SK-MEL-5 (cell line): ENCODE measurements at places on chromosomes 3 and 15. TPM values are rescaled to one million over a fixed set of nuclear protein-coding genes. Genes with fewer than 3 reads are reported as not detected.

GRCh38 chr3:157335233-157336076 lies 101.2 kb upstream of the PTX3 start:
- DNase-seq, result peak; percentile 86

GRCh38 chr15:80550908-80551260 lies 144.2 kb upstream of the ABHD17C start:
- no peak for DNase-seq

GRCh38 chr3:86990012-86990733 lies 776 bp downstream of the VGLL3 start:
- no peak for DNase-seq

DNA sequence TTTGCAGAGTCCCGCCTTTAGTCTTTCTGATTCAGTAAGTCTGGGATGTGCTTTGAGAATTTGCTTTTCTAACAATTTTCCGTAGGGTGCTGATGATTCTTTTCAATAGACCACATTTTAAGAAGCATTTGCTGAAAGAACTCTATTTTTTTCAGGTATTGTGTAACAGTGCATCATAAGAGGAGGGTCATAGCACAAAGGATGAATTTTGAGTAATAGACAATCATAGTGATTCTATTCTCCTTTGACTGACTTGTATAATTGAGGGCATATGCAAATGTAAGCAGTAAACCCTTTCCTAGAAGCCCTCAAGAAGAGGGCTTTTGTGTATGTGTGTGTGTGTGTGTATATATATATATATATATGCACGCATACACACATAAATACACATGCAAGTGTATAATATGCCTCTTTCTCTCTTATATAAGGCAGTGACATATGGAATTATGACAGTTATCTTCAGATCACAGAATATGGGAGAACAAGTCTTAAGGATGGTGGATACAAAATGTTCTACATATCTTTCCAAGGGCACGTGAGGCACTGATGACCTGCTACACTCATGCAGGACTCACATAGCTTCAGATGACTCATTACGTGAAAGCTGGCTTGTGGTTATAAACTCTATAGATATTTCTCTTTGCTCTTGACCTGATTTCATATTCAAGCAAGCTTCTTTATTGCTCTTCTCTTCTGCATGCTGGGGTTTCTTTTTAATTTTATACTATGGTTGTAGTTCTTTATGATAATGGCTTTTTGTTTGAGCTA lies 6.5 kb upstream of the PLSCR1 start:
- DNase-seq, result peak; percentile 97

DNA sequence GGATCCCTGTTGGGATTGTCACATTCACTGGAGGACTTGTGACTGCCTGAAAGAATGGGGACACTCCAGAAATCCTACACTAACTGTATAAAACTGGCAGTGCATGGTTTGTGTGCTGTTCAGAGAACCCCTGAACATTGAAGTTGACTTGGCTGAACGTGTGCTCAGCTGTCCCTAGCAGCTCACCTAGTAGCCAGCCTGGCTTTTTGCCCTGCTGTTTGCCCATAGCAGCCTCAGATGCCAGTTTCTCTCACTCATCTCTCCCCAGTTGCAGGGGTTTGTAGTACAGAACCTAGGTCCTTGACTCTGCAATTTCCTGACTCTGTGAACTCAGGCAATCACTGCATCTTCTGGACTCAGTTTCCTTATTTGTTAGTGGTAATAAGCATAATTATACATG lies 63.0 kb downstream of the KCNAB1 start:
- DNase-seq, result no peak

DNA sequence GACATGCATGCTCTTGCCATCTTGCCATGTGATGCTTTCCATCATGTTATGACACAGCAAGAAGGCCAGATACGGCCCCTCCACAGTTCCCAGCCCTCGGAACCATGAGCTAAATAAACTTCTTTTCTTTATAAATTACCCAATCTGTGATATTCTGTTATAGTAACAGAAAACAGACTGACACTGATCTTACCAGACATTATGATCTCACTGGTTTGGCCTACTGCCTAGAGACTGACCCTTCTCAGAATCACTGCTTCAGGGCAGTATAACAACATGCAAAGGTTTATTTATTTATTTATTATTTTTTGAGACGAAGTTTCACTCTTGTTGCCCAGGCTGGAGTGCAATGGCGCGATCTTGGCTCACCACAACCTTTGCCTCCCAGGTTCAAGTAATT lies 14.0 kb downstream of the ZNF619 start:
- DNase-seq, result no peak

- DNase-seq, result no peak
These were observed 378.5 kb downstream of the DIPK2A start for GRCh38 chr3:144350125-144350524.

LHFPL4 gene
- total RNA-seq, result 0.61 and 1.3 TPM in 2 replicates

EDEM1 gene
- 19.1 and 21.6 TPM in 2 replicates for total RNA-seq

FAM240A gene
- total RNA-seq, result not detected in 2 replicates
